Activated CD4-positive, alpha-beta T cell treated with anti-CD3 and anti-CD28 coated beads for 1 hour (primary cell): ENCODE measurements at places on chromosomes 7 and 10.
A peak's percentile ranks its signal among the peaks of the same experiment; 100 is the strongest.

GRCh38 chr10:46215426-46215825 is 71.4 kb upstream of the ANTXRL start:
- no peak for DNase-seq

- DNase-seq = no peak
Observed at GRCh38 chr10:103620352-103620740, 126.8 kb downstream of the NEURL1 start.

- DNase-seq = no peak
Observed at GRCh38 chr10:103872137-103872931, 17.0 kb upstream of the SH3PXD2A start.

DNA sequence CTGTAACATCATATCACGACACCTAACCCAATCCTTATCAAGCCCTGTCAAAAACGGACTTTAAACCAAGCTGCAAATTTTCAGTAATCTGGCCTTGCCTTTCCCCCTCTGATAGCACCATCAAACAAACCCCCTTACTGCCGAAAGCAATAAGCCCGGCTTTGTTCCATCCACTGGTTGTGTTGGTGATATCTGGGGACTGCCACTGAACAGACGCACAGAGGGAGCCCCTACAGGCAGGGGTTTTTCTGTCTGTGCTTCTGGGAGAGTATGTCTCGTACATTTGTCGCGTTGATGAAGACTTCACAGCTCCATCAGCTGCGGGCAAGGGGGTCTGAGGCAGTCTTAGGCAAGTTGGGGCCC is 550 bp upstream of the PLAU start:
- DNase-seq = no peak

DNA sequence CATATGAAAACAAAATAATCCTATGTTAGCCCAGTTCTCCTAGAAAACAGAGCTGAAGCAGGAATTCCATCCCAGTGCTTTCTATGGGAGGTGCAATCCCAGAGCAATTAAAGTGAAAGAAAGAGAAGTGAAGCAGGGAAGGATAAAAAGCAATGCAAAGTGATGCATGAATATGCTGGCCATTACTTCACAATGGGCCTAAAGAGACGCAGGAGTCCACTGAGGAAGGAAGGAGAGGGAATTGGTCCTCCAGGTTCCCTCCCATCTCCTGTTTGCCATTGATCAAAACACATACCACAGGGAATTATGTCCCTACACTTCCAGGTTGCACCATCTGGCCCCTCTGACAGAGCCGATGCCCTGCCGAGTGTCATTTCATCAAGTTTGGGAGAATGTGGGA is 392.2 kb upstream of the NFE2L3 start:
- DNase-seq = no peak

DNA sequence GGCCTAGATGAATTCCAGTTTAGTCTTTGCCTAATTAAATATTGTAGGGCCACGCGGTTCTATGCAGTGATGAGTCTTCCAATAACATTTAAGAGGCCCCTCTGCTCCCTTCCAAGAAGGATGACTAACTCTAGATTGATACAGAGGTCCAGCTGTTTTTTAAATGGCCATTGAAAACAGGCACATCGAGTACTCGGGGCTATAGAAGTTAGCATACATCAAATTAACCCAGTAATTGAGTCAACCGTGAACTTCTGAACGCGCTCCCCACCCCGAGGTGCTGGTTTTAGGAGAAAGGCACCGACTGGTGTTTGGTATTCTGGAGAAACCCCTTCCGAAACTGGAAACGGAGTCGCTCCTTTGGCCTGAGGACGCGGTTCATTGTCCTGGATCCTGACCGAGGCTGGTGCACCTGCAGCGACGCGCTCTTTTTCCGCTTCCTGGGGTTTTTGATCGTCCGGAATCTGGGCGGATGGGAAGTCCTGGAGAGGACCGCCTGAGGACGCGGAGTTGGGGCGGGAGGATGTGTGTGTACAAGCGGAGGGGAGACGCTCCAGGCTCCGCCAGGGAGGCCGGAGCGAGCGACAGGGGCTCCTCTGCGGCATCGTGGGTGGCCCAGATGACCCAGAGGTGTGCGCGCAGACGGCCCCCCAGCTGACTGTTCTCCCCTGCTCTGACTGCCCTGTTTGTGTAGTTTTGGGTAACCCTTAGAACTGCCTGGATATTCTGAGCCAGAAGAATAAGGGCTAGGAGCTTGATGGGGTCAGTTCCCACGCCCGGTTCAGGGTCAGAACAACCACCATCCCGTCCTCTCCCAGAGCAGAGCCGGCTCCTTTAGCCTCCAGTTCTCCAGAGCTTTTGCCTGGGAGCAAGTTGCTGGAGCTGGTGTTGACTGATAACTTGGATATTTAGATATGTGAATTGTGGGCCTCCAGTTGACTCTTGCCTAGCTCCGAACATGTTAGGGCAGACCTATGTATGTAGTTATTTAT is 711 bp downstream of the FAM221A start:
- peak; percentile 18 for DNase-seq

- DNase-seq = no peak
Observed at GRCh38 chr7:28986765-28987110, 28.6 kb upstream of the TRIL start.

GRCh38 chr7:138458576-138459412 is 1.3 kb upstream of the TRIM24 start:
- no peak for DNase-seq

DNA sequence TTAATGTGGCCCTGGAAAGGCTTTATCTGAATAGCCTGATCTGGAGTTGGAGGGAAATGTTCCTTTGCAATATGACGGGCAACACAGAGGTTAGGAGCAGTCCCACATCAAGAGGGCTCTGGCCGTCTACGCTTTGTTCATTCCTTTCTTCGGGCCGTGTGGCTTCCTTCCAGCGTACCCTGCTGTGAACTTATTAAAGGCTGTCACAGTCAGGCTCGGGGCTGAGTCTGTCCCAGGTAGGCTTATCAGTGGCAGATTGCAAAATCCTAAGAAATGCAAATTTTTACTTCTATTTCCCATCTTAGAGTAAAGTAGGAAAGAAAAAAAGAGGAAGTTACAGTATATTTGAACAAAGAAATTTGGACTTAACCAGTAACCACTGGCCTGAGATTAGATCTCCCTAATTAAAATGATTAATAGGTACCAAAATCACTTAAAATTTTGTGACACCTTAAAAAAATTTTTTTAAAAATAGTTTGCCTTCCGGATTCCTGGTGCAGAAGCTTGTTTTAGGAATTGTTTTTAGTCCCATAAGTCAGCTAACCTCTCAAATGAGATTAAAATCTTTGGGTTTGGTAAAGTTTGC is 453.1 kb upstream of the MKI67 start:
- no peak for DNase-seq

DNA sequence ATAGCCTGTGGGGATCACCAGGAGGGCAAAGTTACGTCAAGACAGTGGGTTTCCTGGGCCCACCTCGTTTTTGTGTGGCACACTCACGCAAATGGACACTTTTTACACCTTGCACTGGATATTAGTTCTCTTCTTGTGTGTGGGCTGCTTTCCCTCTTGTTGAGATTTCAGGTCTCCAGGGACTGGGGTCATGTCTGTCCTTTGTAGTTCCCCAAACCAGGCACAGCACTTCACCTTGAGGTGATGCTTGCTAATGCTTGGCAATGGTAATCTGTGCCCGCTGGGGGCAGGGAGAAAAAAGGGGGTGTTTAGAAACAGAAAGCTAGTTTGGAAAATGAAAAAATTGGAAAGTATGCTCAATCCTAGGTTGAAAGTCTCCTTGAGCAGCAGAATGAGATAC is 195.3 kb downstream of the PTEN start:
- no peak for DNase-seq

DNA sequence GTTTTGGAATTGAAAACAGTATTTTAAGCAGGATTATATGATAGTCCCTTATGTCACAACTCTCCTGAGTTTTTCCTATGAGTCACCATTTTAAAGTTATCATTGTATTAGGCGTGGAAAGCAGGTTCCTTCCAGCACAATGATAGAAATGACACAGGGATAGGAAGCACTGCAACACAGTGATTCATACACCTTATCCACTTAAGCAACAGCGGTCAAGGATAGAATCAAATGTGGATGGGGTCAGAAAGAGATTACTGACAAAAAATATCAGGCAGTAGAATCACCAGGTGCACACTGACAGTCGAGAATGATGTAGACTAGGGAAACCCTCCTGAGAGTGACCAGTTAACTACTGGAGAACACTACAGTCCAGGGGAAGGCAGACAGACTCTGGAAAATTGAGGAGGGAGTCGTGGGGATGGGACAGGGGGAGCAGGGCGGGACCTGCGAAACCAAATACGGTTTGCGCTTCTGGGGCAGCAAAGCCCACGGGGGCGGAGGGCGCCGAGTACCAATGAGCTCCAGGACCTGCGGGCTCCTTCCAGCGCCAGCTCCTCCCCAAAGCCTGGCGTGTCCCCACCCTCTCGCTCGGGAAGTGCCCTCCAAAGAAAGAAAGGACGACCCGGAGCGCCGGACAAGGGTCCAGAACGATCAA is 479 bp downstream of the PNPLA8 start:
- no peak for DNase-seq

GRCh38 chr10:128274938-128275337 is 148.7 kb upstream of the MKI67 start:
- DNase-seq = no peak

DNA sequence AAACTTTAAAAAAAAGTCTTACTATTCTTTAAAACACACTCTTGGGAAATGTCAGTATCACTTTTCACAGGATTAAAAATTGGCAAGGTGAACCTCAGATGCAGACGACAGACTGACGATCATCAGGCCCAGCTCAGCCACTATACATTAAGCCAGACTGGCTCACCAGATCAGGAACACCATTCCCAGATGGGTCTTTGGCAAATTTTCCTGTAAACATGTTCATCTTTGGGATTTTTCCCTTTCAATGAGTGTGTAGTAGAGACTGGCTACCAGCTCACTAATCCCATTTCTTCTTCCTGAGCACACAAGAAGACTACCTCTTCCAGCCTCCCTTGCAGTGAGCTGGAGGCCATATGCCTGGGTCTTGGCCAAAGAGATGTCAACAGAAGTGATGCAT is 142.7 kb upstream of the CHST15 start:
- DNase-seq = no peak

DNA sequence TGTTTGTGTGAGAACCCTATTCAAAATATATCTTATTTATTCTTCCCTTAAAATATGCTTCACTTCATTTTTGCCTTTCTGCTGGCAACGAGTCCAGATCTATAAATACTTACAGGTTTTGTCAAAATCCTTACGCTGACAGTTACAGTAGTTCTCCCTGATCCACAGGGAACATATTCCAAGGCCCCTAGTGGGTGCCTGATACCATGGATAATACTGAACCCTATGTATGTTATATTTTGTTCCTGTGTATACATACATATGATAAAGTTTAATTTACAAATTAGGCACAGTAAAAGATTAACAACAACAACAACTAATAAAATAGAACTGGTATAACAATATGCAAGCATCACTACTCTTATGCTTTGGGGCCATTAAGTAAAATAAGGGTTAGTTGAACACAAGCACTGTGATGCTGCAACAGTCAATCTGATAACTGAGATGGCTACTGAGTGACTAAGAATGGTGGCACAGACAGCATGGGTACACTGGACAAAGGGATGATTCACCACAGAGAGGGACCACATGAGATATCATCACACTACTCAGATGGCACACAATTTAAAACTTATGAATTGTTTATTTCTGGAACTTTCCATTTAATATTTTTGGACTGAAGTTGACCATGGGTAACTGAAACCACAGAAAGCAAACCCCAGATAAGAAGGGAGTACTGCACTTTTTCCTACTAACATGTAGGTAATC is 29.4 kb upstream of the PCGF5 start:
- DNase-seq = no peak

- DNase-seq = no peak
Observed at GRCh38 chr7:13165854-13166253, 478.4 kb downstream of the ARL4A start.

DNA sequence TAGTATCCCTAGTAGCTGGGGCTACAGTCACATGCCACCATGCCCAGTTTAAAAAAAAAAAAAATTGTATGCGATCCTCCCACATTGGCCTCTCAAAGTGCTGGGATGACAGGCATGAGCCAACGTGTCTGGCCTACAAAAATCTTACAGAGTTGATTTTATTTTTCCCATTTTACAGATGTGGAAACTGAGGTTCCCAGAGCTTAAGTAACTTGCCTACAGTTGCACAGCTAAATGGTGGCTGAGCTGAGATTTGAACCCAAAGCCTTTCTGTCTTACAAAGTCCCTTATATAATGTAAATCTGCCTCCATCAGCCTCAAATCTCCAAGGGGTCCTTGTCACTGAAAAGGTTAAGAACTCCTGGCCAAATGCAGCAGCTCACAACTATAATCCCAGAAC is 24.6 kb upstream of the LIMK1 start:
- no peak for DNase-seq

DNA sequence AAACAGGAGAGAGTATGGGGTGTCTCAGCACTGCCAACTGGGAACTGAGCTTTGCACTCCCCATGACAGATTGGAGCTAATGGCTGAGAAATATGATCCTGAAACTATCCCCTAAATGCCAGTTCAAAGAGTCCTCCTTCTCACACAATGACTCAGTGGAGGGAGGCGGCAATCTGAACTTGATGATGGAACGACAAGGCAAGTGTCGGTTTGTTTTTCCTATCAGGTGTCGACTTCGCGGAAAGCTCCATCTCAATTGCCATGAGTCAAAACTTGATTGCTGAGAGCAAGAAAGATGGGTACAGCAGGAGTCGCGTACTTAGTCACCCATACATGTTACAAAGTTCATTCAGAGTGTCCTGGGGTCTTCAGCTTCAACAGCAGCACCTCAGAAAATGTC is 52.5 kb downstream of the NPY start:
- DNase-seq = no peak

DNA sequence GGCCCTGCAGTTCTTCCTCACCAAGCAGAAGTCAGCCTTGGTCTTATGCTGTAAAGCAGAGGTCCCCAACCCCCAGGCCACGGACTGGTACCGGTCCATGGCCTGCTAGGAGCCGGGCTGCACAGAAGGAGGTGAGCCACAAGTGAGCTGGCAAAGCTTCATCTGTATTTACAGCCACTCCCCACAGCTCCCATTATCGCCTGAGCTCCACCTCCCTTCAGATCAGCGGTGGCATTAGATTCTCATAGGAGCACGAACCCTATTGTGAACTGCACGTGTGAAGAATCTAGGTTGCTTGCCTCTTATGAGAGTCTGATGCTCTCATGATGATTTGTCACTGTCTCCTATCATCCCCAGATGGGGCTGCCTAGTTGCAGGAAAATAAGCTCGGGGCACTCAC is 87.6 kb upstream of the NEBL start:
- no peak for DNase-seq

DNA sequence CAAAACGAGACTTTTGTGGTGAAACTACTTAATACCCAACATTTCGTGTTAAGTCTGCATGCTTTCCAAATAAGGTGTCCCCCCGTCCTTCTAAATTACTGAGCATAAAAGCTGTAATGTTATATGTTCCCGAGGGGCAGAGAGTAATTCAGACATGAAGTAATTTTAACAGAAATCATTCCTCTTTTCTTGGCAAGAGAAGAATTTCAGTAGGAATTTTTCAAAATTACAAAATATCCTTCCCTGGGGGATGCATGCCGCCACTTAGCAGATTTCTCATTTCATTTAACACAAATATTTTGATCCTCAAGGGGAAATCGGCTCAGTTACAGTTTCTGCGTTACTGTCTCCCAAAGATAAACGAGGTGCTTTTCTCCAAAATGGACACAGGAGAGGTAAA is 213.2 kb upstream of the RHOBTB1 start:
- no peak for DNase-seq
